ENCODE measurements at places on chromosomes 5 and 9.

- DNase-seq, result peak; percentile 31
Measured at GRCh38 chr5:146165460-146165859, 17.0 kb downstream of the LARS1 start.

DNA sequence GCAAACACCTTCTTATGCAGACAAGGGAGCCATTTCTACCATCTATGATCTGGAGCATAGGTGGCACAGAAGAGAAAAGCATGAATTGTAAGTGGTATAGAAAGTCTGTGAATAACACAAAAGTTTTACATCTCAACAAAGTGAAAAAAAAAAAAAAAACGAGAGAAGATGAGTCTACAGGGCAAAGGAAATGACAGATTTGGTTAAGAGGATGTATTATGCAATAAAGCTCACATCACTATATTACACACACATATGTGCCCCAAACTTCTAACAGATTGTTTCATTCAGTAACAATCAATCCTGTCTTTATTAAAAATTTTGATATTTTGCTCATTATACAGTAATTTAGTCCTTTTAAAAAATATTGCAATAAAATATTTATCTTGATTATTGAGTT is 49.8 kb downstream of the CERT1 start:
- peak; percentile 5 for DNase-seq

GRCh38 chr5:164958688-164959087 is 1453.3 kb downstream of the MAT2B start:
- no peak for DNase-seq

DNA sequence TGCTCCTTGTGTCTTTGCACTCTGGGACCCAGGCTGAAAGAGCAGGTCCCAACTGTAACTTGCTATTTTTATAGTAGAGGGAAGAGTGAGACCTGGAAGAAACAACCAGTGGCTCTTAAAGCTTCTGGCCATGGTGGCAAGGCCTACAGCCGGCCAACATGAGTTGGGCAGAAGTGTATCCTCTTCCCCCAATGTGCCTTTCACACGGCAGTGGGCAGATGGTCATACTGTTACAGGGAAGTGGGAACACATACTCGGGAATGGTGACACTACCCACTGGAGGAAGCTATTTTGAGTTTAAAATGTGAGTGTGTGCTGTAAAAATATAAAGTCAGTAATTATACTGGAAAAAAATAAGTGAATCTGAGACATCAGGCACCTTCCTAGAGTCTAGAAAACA is 116.0 kb downstream of the MVB12B start:
- DNase-seq, result no peak

- peak; percentile 55 for DNase-seq
Measured at GRCh38 chr9:35114840-35115628, 628 bp downstream of the ATOSB start.

DNA sequence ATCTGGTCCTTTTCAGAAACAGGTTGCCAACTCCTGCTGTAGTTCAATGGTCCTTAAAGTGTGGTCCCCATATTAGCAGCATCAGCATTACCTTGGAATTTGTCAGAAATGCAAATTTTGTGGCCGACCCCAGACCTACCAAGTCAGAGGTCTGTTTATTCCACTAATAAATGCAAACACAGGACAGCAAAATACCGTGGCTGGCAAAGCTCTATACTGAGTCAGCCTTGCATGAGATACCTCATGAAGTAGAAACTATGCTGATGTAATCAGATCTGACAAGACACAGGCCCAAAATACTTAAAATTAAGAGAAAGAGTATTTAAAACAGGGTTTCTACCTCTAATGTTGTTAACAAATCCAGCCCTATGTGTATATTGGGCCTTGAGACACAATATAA is 3.0 kb downstream of the GOLM1 start:
- DNase-seq, result peak; percentile 40

DNA sequence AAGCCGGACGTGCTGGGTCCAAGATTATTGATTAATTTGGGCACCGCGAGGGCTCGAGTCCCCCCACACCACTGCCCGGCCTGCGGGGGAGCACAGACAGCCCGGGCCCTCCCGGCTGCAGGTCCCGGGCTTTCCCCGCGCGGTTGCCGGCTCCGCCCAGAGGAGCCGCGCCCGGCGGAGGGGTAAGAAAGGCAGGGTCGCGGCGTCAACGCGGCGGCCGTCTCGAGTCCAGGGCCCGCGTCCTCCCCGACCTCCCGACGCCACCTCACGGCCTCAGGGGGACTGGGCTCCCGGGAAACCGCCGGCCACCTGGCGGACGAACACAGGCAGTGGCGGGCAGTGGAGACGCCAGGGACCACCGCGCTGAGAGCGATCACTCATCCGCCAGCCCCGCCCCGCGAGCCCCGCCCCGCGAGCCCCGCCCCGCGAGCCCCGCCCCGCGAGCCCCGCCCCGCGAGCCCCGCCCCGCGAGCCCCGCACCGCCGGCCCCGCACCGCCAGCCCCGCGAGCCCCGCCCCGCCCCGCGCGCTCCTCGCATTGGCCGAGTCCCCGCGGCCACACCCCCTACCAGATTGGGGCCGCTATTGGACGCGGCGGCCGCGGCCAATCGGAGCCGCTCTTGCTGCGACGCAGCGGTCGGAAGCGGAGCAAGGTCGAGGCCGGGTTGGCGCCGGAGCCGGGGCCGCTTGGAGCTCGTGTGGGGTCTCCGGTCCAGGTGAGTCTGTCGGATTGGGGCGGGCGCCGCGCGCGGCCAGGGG is at the start of gene MRPL41:
MRPL41 (plus strand) TSS at position 616 of the 758 bp plus-strand sequence. CDS start 203 bp downstream, outside the sequence.
- DNase-seq, result peak; percentile 83

DNA sequence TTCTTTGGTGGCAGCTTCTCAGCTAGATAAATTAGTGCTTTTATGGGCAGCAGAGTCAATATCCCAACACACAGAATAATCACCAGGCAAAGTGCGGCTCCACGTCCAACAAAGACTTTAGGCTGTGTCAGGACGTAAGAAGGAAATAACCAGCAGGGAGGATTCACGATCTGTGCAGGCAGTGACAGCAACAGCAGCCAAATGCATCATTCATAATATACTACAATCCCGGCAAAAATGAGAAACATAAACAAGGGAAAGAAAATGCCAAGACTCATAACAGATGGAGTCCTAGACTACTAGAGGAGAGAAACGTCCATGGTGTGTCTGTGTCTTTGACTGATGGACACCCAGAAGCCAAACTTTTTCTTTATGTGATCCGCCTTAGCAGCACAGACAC is 100.7 kb downstream of the LMNB1 start:
- no peak for DNase-seq

- no peak for DNase-seq
Measured at GRCh38 chr5:172823840-172824362, 10.2 kb upstream of the ERGIC1 start.

DNA sequence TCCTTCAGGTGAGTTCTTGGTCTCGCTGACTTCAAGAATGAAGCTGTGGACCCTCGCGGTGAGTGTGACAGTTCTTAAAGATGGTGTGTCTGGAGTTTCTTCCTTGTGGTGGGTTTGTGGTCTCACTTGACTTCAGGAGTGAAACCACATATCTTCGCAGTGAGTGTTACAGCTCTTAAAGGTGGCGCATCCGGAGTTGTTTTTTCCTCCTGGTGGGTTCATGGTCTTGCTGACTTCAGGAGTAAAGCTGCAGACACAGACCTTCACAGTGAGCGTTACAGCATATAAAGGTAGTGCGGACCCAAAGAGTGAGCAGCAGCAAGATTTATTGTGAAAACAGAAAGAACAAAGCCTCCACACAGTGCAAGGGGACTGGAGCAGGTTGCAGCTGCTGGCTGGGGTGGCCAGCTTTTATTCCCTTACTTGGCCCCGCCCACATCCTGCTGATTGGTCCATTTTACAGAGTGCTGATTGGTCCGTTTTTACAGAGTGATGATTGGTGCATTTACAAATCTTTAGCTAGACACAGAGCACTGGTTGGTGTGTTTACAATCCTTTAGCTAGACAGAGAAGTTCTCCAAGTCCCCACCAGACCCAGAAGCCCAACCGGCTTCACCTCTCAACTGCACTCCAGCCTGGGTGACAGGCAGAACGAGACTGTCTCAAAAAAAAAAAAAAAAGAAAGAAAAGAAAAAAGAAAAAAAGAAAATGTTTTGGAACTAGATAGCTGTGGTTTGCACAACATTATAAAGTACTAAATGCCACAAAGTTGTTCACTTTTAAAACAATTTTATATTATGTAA is 9.1 kb upstream of the ERMP1 start:
- DNase-seq, result no peak

DNA sequence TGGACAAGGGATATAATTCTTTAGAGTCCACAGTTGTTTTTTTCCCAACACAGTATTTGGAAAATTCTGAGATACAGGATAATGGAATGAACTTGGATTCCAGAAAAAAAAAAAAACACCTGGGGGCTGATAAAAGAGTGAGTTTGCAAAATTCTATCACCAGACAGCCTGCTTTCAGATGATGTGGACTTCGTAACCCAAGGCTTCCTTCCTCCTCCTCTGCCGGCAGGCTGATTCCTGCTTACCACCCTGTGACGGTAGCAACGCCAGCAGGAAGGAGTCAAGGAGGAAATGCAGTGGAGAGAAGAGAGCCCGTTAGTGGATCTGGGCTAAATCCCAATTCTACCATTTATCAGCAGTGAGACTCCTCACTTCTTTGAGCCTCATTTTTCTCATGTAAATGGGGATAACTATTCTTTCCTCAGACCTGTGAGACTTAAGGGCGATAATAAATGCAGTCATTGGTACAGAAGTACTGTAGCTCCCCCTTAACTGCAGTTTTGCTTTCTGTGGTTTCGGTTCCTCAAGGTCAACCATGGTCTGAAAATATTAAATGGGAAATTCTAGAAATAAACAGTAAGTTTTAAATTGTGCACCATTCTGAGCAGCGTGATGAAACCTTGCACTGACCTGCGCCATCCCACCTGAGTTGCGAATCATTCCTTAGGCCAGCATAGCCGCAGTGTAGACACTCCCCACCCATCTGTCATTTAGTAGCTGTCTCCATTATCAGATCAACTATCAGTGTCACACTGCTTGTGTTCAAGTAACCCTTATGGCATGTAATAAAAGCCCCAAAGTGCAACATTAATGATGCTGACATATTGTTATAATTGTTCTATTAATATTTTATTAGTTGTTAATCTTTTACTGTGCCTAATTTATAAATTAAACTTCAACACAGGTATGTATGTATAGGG is 71.4 kb downstream of the DCP2 start:
- DNase-seq, result no peak

- DNase-seq, result no peak
Measured at GRCh38 chr5:62592558-62592957, 13.9 kb downstream of the LRRC70 start.

- DNase-seq, result no peak
Measured at GRCh38 chr9:84808416-84808815, 138.9 kb downstream of the NTRK2 start.

DNA sequence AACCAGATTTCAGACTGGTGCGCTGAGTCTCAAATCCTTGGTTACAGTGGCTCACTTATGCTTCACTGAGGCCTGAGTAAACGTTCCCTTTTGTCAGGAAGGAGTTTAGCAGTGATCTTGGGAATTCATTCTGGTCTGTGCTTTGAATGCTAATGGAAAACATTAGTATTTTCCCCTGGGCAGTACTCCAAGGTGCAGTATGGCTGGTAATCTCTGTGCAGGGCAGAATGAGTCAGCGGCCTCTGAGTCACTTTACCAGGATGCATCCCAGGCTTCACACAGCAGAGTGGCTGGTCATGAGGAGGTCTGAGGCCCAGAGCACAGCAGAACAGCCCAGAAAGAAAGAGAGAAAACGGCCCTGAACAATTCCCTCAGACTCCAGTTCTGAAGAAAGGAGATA is 54.0 kb downstream of the PCA3 start:
- DNase-seq, result peak; percentile 99

DNA sequence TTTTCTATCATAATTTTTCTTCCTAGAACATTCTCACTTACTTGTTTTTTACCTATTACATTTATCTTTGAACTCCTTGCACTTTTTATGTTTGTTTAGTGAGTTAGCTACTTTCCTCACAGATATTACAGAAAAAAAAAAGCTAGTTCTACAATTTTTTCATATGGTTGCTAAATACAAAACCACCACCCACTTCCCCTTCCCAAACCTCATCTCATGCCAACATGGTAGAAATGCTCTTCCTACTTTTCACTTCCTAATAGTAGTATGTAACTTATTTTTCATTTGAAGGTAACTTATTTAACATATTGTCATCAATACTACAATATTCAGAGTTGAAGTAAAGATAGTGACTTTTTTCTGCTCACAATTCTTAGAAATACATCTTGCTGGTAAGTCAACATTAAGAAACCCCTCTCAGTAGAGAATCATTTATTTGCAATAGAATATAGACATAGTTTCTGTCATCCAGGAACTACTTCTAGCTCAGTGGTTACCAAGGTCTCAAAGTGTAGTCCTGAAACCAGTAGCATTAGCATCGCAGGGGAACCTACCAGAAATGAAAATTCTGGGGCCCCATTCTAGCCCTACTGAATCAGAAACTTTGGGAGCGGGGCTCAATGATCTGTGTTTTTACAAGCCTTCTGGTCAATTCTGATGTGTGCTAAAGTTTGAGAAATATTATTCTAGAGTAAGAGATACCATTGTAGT is 1124.6 kb downstream of the DTWD2 start:
- DNase-seq, result no peak

DNA sequence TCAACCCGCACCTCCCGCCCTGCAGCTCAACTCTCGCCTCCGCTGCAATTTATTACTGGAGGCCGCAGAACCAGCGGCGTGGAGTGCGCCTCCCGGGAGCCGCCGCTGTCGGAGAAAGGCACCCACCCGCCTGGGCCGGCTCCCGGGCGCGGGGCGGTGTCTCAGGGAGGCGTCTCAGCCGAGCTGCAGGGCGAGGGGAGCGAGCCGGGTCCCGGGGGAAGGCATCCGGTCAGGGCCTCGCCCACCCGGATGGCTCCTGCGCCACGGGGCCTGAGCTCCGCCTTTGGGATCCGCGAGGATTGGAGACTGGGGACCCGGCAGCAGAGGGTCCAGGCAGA is 32.9 kb downstream of the TSPAN17 start:
- DNase-seq, result no peak

DNA sequence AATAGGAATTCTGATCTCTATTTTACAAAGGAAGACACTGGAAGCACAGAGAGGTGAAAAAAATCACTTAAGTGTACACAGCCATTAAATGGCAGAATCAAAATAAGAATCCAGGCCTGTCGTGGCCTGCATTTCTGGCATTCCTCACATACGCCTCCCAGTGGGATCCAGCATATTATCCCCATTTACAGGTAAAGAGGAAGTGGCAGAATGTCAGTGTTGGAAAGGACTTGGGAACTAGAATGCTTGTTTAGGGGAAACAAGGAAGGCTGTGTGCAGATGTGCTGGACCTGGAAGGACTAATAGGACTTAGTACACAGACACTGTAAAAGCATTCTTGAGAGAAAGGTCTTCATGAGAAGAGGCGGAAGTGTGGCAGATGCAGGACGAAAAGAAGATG is 241.8 kb downstream of the TRIM32 start:
- DNase-seq, result no peak

GRCh38 chr5:132497488-132497997 is 7.0 kb upstream of the IRF1 start:
- DNase-seq, result peak; percentile 92
